Ovary (tissue), 10 donors: ENCODE measurements at places on chromosomes 2 and 18. TPM values are rescaled to one million over a fixed set of nuclear protein-coding genes. Genes with fewer than 3 reads are reported as not detected.

- no peak for DNase-seq
These were observed 511.3 kb upstream of the FAM98A start for GRCh38 chr2:34110392-34110791.

DNA sequence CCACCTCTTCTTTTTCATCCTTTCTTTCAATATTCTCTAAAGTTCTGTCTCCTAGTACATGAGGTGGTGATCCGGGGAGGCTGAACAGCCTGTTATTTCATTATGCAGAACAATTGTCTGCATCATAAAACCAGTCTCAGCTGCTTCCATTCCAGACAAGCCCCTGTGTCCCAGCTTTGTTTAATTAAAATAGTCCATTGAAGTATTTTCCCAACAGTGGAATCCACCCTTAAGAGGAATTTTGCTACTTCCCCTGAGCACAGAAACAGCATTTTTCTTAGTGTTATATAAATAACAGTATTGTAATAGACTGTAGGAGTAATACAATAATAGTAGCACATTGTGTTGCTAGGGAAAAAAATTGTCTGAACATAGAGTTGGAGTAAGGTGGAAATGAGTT, 395.4 kb upstream of the TCF4 start:
- no peak for DNase-seq

GRCh38 chr2:242054881-242055801, 185.6 kb downstream of the RTP5 start:
- DNase-seq = no peak

- DNase-seq = no peak
These were observed 74.7 kb downstream of the KCTD1 start for GRCh38 chr18:26473672-26474071.

DNA sequence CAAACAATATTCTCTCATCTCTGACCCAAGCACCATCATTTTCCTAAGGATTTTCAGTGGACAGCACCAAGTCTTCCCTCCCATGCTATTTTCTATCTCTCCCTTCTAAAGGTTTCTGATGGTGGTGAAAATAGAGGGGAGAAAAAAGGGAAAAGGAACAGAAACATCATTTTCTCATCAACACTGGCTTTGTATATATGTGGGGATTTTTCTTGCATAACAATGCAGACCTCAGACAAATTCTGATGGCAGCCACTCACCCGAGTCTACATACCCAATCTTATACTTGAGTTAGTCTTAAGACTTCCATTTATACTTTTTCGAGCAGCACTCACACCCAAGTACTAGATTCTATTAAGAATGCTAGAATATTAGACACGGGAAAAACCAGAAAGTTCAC, 95.8 kb downstream of the TMEM163 start:
- DNase-seq = no peak

GRCh38 chr2:7034303-7034702, 117.1 kb downstream of the RNF144A start:
- DNase-seq = no peak

DNA sequence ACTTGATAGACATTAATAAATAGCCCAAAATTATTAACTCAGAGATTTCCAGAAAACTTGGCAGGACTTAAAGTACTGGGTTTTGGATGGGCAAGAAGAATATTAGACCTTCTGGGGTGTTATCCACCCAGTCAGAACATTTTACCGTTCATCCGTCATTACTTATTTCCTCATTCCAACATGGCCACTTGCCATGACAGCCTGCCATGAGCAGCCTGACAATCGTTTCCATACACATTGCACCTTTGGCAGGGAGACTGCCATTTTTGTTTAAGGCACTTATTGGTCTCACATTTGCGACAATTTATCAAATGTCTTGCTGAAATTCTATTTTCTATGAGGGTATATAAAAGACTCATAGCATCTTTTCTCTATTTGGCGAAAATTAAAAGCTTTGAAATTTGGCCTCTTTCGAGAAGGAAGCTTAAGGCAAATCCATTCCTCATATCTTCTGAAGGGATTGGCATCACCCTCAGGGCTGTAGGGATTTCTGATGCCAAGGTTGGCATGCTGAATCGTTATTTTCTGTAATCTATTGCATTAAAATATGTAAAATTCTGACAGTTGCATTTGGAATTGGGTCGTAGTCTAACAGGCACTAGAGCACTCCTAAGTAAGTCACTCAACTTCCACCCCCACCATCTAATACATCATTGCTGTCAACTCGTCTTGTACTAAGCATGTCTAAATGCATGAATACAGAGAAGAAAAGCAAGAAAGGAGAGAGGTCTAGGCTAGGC, 406.3 kb upstream of the PIK3C3 start:
- DNase-seq = no peak

DNA sequence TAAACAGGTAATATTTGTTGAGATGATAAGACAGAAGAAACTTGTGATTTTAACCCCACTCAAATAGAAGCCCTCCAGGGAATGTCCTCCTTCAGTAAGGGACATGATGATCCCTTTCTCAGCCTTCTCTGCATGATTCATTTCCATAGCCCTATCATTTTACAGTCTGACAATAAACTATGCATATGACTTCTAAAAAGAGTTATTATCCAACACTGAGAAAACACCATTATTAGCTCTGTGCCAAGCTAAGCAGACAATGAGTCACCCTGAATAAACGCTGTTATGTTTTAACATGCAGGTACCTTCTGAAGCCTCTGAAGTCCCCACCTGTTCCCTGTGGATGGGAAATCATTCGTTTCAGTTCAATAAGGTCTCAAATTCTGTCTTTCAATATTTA, 54.7 kb downstream of the DTNB start:
- no peak for DNase-seq

DNA sequence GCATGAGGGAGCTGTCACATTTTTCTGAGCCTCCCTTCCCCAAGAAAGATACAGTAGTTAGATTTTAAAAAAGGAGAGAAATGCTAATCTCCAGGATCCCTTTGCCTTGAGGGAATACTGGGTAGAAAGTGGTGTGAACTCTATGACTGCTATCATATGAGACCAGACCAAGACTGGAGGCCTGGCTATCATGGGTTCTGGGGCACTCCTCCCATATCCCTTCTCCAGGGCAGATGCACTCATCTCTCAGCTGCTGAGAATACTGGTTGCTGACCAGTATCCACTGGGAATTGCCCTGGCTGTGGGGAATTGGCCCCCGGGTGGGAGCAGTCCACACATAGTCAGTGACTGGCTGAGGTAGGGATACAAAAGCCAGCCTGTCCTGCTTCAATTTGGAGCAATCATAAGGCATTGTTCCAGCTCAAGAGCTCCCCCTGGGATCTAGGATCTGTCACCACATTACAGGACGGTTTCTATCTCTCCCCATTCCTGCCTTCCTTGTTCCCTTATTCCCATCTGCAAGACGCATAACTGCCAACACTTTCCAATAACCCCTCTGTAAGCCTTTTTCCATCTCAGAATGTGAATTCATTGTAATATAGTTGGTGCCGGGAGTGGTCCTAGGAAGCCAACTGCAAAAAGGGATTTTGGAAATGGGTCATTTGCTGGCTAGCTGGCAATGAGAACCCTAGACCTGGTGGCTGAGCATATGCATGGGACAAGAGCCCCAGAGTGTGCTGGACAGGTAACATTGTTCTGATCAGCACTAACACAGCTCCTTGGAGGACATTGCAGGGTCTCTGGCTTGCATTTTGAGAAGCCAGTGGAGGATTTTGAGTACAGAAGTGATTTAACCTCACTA, 35.4 kb upstream of the REEP1 start:
- no peak for DNase-seq

DNA sequence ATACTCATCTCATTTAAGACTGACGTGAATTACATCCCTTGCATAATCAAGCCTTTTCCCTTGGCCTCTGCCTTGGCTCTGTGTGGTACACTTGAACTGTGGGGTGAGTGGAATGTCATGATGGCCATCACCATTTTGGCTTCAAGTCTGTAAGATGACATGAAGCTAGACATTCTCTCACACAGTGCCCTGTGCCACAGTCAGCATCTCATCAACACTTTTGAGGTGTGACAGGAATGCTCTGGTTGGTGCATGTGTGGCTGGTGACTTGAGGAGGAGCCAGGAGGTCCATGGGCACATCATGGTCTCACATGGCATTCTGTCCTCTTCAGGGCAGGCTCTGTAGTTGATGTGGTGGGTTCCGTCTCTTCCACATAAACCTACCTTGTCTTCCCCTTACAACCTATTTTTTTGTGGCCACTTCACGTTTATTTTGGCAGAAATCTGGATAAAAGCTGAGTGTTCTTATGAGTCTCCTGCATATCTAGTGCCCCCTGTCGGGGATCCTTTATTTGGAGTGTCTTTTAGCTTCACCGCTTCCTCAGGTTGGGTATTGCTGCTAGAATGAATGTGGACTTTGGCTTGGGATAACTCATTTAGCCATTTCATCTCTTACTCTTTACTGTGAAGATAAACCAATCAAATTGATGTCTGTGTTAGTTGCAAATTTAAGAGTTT, 28.1 kb downstream of the MAP4K4 start:
- no peak for DNase-seq

- no peak for DNase-seq
These were observed 211.6 kb upstream of the TNP1 start for GRCh38 chr2:217071416-217071815.

DNA sequence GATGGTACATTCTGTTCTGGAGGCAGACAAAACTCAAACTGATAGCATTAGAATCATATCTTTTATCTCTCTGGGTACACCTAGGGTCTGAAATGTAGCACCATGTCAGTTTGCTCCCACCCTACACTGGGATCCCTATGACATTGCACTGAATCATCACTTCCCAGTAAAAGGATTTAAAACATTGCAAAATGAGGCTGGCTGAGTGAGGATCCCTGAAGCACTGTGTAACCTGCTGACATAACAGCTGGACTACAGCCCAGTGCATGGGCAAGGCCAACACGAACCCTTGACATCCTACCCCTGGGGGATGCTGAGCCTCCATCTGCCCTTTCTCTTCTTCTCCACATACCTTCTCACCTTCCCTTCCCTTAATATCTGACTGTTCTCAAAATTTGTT, 253.2 kb downstream of the TTC32 start:
- no peak for DNase-seq

DNA sequence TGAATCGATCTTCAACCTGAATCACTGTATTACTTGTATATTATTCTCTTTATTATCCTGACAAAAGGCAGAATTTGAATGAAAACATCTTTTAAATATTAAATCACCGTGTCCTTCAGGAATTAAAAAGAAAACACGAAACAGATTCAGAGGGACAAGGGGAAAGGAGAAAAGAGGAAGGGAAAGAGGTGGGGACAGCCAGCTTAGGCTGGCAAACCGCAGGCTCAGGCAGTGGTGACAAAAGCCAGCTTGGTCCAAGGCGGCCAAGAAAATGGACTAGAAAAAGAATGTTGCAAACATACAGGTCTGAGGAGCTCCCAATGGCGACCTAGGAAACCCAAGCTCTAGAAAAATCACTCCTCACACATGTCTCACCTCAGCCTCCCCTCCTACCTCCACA, 6.8 kb downstream of the B4GALT6 start:
- no peak for DNase-seq

The CD207 gene
- total RNA-seq = 0.13 TPM

The ADGRF3 gene
- total RNA-seq = not detected

The KDM3A gene
- total RNA-seq = 32.9 TPM

The PDE6D gene
- 16.9 TPM for total RNA-seq

The FAM161A gene
- total RNA-seq = 7.2 TPM

The METTL8 gene
- 18.2 TPM for total RNA-seq

The FHOD3 gene
- 4.5 TPM for total RNA-seq

The YIPF4 gene
- total RNA-seq = 10.3 TPM
